Naive thymus-derived CD8-positive, alpha-beta T cell (primary cell): ENCODE measurements at places on chromosomes 3 and 15.

- no peak for DNase-seq
Observed at GRCh38 chr15:52414936-52415335, 113.7 kb downstream of the MYO5A start.

- no peak for DNase-seq
Observed at GRCh38 chr3:108031895-108032294, 58.9 kb downstream of the CD47 start.

- DNase-seq = no peak
Observed at GRCh38 chr15:39167164-39168058, 413.5 kb upstream of the THBS1 start.

DNA sequence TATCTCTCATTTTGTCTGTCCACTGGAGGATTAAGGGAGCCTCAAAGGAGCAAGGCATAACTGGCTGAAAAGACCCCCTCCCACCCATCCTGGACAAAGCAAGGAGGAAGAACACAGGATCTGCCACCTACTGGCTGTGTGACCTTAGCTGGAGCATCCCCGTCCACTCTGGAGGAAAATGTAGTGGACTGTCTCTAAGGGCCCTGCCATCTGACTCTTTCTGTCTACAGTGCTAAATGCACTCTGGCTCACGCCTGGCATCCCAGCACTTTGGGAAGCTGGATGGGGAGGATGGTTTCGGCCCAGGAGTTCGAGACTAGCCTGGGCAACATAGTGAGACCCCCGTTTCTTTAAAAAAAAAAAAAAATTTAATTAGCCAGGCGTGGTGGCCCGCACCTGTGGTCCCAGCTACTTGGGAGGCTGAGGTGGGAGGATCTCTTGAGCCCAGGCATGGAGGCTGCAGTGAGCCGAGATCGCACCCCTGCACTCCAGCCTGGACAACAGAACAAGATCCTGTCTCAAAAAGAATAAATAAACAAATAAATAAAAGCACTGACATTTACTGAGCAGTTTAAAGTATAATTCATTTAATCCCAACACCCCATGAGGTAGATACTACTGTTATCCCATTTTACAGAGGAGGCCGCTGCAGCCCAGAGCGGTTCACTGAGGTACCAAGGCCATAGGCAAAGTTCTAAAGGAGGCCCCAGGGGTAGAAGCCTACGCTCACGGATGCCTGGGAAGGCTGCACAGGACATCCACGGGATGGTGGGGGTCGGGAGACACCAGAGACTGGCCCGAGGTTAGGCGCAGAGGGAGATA lies 1.1 kb downstream of the TBC1D2B start:
- DNase-seq = no peak

DNA sequence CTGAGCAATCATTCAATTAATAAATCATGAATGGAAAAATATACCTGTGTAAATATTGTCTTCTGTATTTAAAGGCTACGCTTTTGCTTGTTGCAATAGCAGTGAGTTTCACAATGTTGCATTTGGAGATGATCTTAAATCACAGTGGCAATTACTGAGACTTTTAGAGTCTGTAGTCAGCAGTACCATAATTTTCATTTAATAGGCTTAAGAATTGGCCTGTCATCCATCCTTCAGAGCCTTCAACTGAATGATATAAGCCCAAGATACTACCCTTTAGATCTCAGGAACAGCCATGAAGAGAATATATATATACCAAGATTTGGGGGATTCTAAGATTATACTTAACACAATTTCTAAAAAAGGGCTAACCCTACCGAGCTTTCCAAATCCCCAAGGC lies 458.1 kb downstream of the GBE1 start:
- DNase-seq = no peak

GRCh38 chr3:49523756-49524747 lies 30.2 kb upstream of the BSN start:
- no peak for DNase-seq

GRCh38 chr3:42505849-42506410 lies 3.5 kb downstream of the VIPR1 start:
- peak; percentile 52 for DNase-seq
